ENCODE measurements at places on chromosomes 11 and 22.
A peak's percentile ranks its signal among the peaks of the same experiment; 100 is the strongest.

DNA sequence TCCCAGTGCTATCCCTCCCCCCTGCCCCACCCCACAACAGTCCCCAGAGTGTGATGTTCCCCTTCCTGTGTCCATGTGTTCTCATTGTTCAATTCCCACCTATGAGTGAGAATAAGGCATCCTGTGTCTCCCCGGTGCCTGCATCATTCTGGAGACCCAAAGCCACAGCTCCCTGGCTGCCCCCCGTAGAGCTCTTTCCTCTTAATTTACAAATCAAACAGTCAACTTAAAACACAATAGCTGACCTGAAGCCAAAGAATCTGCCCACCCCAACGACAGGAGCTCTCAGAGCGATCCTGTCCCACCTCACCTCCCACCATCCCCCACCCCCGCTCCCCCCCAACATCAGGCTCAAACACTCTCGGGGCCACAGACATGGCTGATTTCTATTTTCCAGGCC lies 558.3 kb downstream of the BRD1 start:
- no peak for DNase-seq

DNA sequence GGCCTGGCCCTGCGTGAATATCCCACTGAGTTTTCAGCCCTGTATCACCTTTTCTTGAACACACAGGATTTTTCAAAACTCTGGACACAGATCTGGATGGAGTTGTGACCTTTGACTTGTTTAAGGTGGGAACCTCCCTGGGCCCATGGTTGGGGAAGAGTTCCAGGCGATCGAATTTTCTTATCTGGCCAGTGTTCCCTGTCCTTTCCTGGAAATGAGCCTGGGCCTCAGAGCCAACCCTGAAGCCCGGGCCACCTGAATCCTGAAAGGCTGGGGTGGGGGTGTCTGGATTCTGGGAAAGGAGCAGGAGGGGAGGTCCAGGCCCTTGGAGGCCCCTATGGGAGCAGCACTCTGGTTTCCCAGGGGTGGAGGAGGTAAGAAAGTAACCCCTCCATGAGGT lies 29.0 kb downstream of the CAPN1 start:
- DNase-seq = no peak

GRCh38 chr11:10029386-10030121 lies 264.5 kb downstream of the SBF2 start:
- no peak for DNase-seq

GRCh38 chr11:74735365-74735928 lies 4.2 kb upstream of the CHRDL2 start:
- DNase-seq = no peak

DNA sequence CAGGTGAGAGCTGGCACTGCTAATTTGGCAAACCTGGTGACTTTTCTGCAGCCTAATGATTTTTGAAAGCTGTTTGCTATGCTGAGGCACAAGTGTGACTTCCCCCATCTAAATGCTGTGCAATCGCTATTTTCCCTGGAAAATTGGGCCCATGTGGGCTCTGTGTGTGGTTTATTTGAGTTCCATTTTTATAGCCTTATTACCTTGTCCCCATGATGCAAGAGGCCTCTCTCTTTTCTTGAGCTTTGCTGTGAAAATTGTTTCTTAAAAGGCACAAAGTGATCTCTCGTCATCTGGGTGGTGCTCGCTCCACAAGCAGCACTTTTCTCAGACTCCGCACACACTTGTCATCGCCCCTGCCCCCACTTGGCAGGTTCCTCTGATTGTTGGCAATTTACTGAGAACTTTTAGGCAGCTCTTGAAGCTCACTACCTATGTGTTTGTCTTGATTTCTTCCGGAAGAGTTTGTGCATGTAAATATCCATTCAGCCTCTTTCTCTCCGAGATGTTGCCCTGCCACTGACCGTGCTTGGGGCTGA lies 24.9 kb downstream of the BMAL1 start:
- DNase-seq = no peak

DNA sequence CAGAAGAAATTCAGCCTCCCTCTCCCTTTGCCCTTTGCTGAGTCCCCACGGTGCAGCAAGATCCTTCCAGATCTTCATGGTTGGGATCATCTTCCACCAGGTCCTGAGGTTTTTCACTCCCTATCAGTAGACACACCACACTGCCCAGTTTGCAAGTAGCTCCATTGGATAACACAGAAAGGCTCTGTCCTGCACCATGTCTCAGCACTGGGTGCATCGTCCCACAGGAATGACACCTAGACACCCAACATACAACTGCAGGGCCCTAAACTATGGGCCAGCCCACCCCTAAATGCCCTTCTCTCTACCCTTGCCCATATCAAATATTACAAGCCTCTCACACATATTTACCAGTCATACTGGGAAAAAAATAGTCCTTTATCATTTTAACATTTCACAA lies 9.4 kb downstream of the KLHL22 start:
- no peak for DNase-seq

DNA sequence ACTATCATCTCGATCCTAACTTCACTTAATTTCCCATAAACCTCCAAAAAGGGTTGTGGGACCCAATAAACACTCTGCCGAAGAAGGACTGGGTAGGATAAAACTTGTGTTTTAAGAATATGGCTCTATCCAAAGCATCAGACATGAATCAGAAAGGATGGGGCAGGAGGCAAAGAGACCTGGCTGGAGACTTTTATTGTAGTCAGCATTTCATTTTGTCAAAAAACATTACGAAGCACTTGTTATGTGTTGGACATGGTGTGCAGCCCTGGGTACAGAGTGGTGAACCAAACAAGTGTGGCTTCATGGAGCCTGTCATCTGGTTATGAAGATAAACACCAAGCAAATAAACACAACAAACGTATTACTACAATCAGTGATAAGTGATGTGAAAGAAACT lies 17.3 kb downstream of the IL10RA start:
- DNase-seq = no peak

- no peak for DNase-seq
Measured at GRCh38 chr11:64095949-64096348, 60.2 kb downstream of the FLRT1 start.

DNA sequence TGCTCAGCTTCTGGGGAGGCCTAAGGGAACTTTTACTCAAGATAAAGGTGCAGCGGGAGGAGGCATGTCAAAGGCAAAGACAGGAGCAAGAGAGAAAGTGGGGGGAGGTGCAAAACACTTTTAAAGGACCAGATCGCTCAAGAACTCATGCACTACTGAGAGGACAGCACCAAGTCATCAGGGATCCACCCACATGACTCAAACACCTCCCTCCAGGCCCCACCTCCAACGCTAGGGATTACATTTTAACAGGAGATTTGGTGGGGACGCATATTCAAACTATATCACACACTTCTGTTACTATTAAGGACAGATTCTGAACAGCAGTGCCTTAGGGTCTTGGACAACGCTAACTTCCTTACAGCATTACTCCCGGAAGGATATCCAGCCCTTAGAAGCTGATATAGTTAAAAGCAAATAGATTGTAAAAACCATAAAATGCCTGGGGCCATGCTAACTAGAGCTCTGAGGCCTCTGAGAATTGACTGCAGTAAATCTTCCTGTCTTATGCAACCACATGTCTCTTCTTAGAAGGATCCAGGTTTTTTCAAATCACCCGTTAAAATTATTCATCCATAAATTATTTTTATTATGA lies 16.7 kb upstream of the ZC3H12C start:
- DNase-seq = no peak

DNA sequence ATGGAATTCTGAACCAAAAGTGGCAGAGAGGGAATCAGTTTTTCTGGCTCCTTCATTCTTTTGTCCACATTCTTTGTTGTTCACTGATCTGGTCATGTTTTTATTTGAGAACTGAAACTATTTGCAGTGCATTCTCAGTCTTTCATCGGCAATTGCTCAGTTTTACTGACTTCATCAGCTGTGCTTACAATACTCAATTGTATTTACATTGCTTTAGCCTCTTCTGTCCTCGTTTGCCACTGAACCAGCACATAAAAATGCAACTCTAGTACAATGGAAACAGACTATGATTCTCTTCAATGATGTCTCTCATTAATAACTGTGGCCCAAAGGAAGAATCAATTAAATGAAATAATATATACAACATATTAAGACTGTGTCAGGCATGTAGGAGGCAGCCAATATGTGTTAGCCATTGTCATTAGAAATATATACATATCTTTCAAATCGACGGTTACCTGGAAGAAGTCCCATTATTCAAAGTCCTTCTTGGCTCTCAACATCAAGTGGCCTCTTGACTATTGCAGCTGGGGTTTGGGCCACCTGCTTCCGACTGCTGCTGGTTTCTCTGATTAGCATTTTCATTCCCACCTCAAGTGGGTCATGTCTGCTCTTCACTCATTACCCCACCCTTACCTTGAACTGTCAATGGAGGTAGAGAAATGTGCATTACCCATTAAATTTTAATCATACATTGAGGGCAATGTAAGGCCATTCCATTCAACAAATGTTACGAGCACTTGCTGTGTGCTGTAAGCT lies 600.1 kb downstream of the INSC start:
- DNase-seq = no peak

DNA sequence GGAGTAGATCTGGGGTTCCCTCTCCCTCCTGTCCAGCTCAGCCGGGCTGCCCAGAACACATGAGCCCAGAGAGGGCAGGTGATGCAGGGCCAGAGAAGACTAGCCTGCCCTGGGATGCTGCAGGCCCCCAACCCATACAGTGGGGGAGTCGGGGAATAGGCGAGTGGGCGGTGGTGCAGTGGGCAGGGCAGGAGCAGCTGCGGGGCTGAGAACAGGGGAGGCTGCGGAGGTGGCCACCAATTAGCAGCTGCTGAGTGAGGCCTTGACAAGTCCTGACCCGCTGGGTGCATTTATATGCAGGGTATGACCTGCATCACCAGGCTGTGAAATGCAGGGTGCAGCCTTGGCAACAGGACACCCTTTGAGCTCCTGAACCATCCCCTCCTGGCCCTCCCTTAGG lies 43.1 kb downstream of the NFAM1 start:
- DNase-seq = no peak

GRCh38 chr11:131688048-131688693 lies 317.8 kb downstream of the NTM start:
- DNase-seq = no peak

- DNase-seq = no peak
Measured at GRCh38 chr11:132969892-132970291, 562.4 kb downstream of the OPCML start.

GRCh38 chr11:86144846-86145245 lies 76.0 kb upstream of the PICALM start:
- DNase-seq = no peak

GRCh38 chr11:58576887-58577471 lies 1.3 kb upstream of the LPXN start:
- DNase-seq = no peak

DNA sequence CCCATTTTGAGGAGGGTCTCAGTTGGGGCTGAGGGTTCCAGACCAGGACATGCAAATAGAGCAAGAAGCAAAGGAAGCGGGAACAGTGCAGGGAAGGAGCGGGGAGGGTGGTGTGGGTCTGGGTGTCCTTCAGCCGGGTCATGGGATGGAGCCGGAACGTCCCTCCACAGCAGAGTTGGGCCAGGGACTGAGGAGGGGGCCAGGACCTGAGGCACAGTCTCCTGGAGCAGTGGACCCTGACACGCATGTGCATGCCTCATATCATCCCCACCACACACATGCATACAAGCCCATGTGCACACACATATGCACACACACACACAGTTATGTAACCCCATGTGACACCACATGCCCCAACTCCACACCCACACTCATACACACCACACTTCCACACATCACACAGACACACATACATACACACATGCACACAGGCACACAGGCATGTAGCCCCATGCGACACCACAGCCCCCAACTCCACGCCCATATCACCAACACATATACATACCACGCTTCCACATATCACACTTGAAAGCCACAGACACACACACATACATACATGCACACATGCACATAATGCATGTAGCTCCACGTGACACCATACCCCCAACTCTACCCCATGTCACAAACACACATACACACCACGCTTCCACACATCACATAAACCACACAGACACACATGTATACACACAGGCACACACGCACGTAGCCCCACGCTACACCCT lies 1026.6 kb downstream of the BRD1 start:
- no peak for DNase-seq

DNA sequence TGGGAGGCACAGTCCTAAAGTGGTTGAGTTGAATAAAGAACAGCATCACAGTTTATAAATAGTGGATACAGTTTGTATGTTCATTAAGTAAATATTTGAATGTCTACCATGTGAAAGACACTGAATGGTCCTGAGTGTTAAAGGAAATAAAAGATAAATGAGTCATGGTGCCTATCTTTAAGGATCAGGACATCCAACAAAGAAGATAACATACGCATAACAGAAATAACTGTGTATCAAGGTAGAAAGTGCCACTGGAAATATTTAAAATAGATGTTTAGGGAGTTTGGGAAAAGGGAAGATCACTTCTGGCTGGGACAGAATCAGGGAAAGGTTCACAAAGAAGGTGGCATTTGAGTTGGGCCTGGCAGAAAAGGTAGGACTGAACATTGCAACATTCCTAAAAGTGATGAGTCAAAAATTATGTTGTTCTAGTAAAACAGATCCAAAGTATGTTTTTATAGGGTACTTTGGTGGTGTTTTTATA lies 41.5 kb downstream of the CSTPP1 start:
- DNase-seq = no peak

GRCh38 chr22:23716811-23717801 lies 26.3 kb downstream of the RGL4 start:
- peak; percentile 42 for DNase-seq

DNA sequence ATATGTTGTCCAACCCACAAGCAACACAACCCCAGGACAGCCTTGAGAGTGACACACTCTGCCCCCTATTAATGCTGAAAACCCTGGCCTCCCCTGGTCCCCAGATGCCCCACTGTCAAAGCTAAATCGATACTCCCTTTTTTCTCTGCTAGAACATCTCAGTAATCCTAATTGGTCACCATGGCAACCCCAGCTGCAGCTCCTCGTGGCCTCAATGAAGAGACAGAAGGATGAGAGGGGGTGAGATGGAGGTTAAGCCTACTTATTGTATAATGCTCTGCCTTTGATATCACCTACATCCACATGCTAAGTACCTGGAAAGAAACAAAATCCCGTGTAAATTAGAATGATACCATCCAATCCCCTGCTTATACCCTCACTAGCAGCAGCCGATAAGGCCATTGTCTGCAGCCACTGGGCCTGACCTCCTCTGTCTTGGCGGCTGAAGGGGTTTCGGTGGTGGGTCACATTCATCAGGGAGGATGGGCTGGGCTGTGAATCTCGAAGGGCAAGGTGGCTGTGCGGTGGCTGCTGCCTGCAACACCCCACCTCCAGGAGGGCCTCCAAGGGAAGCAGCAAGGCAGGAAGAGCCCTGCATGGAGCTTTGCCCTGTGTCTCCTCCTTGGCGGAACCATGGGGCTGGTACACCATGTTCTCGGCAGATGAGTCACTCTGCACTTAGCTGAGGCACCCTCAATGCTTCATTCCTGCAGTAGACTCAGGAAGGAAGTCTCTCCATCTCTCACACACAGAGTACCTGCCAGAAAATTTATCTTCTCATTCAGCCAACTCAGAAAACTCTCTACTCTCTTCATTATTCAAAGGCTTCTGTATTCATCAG lies 399.5 kb downstream of the BUD13 start:
- no peak for DNase-seq

- DNase-seq = no peak
Measured at GRCh38 chr11:116261606-116262005, 511.2 kb downstream of the BUD13 start.
